Hypothalamus (tissue), 51 donors: ENCODE measurements at places on chromosomes 13 and 19.

DNA sequence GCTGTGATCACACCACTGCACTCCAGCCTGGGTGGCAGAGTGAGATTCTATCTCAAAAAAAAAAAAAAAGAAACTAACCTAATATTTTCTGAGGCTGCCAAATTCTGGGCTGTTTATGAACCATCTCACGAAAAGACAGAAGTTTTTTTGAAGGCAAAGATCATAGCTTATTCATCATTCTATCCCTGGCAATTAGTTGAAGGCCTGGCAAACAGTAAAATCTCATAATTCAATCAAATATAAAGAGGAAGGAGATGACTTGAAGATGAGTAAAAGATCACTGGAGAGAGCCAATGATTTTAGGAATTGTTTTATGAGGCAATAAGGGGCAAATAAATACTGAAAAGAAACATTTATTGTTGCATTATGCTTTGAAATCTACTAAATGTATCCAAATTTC is 216.5 kb downstream of the DCLK1 start:
- no peak for DNase-seq

DNA sequence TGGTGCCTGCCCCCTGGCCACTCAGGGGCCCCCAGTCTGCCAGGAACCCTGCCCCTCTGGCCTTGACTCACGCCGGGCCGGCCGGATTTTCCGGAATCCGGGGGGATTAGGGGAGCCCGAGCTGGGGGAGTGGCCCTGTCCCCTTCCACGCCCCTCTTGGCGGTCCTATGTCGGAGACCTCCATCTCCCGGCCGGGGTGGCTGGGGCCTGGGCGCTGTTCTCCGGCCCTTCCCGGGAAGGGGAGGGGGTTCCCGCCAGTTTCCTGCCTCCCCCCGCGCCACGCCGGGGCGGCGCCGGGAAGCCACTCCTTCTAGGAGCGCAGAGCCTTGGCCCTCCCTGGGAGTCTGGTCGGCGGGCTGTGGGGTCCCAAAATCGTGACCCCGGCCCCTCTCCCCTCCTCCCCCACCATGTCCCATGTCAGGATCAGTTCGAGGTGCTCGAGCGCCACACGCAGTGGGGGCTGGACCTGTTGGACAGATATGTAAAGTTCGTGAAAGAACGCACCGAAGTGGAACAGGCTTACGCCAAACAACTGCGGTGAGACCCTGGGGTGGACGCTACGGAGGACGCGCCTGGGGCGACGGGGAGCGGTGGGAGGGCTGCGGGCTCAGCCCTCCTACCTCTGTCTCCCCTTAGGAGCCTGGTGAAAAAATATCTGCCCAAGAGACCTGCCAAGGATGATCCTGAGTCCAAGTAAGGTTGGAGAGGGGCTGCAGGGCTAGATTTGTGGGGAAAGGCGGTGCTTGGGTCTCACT is 1.3 kb downstream of the TRIP10 start:
- DNase-seq: no peak

DNA sequence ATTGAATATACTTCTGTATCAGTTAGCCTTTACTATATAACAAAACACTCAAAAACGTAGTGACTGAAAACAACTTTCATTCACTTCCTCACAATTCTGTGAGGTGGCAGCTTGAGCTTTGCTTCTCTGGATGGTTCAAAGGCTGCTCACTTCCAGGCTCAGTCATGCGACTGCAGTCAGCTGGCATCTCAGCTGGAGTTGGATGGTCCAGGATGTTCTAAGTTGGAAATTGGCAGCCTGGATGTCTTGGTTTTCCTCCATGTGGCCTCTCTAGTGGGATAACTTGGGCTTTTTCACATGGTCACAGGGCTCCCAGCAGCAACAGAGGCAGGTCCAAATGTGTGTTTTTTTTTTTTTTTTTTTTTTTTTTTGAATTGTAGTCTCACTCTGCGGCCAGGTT is 204.4 kb downstream of the LACC1 start:
- DNase-seq: no peak

DNA sequence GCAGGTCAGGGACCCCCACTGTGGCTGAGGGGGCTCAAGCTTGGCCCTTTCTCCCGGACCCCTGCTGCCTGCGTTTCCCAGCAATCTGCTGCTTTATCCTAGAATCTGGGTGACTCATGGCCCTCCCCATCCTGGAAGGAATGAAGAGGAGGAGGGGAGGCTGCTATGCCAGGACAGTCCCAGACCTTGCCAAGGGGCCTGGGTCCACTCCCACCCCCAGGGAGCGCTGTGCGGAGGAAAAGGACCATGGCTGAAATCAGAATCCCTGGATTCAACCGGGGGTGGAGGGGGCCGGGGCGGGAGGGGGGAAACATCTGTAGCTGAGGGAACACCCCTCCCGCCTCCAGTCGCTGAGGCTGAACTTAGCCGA is 20.5 kb downstream of the ZNF114 start:
- no peak for DNase-seq

- DNase-seq: no peak
These were observed 6.5 kb downstream of the UNC13A start for GRCh38 chr19:17681505-17682125.

DNA sequence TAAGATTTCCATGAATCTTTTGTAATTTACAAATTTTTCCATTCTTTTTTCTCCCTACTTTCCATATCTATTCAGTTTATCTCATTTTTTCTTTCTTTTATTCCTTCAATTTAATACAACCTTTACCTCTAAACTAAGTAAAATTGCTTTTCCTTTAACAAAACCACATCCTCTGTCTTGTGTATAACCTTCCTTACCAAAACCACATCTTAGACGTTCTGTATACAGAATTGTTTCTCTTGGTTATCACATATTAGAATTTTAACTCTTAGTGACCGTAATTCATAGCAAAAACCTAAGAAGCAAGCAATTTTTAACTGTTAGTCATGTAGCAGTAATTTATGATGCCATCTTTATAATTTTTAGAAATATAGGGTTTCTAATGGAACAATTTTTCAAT is 15.0 kb downstream of the PPP5C start:
- DNase-seq: no peak
